Activated naive CD4-positive, alpha-beta T cell treated with Interleukin-2 at 50 U/mL for 16 hours (primary cell): ENCODE measurements at places on chromosomes 1 and 21.

DNA sequence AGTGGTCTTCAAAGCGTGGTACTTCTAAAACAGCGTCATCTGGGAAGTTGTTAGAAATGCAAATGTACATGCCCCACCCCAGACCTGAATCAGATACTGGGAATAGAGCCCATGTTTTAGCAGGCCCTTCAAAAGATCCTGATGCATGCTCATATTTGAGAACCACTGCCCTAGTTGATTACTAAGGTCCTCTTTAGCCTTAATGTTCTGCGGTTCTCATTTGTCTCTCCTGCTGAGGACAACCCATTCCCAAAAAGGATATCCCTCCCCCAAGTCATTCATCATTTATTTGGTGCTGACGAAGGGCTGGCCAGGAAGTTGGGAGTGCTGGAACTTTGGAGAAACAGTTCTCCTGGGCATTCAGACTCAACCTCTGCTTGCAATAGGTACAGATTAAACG is 92.4 kb upstream of the RALGPS2 start:
- no peak for DNase-seq

- no peak for DNase-seq
Observed at GRCh38 chr1:115237023-115237422, 101.0 kb downstream of the NGF start.

DNA sequence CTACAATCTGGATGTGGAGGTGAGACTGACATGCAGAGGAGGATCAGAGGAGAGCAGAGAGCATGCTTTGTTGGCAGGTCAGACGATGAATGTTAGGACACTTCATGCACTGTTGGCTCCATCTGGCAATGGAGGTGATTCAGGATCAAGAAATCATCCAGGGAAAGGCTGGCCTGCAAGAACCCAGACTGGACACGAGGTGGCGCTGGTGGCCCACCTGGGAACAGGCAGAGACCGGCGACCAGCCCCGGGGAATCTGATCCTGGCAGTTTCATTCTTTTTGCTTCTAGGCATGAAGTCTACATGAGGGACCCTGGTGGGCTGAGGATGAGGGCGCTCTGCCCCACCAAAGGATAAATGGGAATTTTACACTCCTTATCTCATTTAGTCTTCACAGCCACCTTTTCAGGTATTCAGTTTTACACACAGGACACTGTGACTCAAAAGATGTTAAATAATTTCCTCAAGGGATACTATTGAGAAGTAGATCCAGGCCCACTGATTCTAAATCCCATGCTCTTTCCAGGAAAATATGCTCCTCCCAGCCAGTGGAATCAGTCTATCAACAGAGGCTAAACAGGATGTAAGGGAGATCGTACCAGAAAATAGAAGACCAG is 26.2 kb upstream of the SCMH1 start:
- peak; percentile 67 for DNase-seq

DNA sequence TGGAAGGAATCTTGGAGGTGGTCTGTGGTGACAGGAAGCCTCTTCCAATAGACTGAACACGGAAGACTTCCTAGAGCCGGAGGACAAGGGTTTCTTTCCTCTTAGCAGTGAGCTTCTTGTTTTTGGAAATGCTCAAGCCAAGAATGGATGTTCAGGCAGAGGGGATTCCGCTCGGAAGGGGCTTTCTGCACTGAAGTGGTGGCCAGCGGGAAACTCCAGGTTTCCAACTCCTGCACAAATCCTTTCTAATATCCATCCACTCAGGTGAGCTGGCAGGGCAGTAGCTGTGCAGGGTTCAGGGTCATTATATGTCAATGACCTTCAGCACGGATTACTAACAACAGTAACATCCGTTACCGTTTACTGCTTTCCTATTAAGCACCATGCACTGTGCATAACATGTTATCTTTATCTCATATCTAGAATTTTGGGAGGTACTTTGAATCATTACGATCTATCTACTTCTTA is 573 bp upstream of the CPT2 start:
- no peak for DNase-seq

GRCh38 chr1:38274974-38275373 is 228.4 kb upstream of the POU3F1 start:
- no peak for DNase-seq

DNA sequence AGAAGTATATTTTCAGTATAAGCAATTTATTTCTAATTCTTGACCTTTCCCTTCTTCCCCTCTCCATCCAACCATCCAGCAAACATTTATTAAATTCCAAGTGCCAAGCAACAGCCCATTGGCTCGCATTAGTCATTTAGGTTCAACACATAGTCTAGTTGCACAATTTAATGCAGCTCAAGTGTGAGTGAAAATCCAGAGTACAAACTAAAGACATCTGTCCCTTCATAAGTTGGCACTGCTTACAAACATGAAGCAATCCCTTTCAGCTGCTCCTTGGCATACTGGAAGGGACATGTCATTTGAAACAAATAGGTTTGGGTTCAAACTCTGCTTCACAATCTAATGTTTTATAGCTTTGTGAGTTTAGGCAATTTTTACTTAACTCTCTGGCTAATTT is 10.7 kb downstream of the CASQ2 start:
- DNase-seq = no peak

- DNase-seq = no peak
Observed at GRCh38 chr1:153251562-153251961, 7.9 kb upstream of the LORICRIN start.

DNA sequence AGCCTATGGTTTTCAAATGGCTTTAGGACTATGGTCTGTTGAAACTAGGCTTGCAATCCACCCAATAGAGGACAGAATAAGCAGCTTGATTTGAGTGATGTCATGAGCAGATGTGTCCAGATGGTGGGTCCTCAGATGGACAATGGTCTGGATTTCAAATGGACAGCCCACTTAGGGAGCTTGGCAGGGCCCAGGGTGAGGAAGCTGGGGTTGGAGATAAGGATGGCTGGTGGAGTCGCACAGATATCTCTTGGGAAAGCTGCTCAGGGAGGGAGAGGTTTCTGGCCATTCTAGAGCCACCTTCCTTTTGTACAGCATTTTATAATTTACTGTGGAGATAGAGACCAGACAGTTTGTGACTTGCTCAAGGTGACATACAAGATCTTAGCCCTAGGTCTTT is 55.0 kb downstream of the NFASC start:
- DNase-seq = no peak

DNA sequence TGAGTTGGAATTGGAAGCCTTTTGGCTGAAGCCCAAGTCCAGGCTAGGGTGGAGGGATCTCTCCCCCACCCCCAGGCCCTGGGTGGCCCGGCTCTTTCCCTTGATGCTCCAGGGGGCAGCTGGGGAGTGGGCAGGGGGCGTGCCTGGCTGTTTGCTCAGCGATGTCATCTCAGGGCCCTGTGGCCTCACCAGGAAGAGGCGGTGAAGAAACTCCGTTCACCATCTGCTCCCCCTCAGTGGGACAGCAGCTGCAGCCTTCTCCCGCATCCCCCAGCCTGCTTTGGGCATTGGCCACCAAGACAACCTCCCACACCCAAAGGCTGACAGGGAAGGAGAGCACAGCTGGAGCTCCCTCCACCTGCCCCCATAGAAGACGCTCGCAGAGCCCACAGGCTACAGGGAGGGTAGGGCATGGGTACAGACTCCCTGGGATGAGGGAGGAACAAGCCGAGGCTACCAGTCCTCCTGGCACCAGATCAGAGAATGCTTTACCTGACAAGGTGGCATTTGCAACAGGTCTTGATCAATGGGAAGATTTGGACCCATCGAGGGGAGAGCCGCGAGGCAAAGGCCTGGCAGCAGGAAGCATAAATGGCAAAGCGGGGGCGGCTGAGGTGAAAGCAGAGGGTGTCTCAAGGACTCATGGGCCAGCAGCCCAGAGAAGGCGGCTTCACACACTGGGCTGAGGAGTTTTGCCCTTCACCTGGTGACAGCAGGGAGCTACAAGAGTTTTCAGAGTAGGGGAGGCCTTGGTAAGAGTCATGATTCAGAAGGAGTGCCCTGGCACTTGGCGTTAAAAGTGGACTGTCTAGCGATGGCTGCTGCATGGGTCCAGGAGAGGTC is 6.5 kb upstream of the GUCA2A start:
- no peak for DNase-seq

- DNase-seq = peak; percentile 84
Observed at GRCh38 chr1:84781946-84782771, 91.9 kb upstream of the SSX2IP start.

GRCh38 chr1:30171537-30172298 is 551.7 kb downstream of the MATN1 start:
- no peak for DNase-seq

DNA sequence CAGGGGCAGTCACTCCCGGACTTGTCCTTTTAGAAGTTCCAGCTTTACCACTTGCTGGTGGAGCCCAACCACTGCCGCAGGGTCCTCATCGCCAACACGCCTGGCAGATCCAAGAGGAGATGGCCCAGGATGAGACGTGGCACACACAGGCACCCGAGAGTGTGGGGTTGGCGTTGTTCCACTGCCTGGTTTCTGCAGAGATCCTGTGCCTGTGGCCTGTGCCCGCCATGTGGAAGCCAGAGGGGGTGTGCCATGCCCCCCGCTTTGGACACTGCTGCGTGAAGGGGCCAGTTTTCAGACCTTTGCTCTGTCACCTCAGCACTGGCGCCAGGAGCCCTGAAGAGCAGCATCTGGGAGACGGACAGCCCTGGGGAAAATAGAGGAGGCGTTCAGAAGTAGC is 10.8 kb downstream of the CD46 start:
- DNase-seq = no peak

DNA sequence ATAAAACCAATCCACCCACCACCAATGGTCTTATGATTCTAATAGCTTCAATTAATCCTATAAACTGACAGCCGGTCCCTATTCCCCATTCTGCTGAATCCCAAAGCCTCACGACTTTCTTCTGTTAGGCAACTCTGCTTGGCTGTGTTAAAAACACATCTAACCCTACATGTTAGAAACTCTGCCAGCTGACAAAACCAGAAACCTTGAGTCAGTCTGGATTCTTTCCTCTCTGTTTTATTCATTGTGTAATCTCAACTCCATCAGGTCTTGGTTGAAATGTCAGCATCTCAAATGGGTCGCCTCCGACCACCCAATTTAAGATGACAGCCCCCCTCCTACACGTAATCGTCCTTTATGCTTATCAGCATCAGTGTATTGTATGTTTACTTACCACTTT is 312.1 kb downstream of the DISC1 start:
- DNase-seq = no peak

DNA sequence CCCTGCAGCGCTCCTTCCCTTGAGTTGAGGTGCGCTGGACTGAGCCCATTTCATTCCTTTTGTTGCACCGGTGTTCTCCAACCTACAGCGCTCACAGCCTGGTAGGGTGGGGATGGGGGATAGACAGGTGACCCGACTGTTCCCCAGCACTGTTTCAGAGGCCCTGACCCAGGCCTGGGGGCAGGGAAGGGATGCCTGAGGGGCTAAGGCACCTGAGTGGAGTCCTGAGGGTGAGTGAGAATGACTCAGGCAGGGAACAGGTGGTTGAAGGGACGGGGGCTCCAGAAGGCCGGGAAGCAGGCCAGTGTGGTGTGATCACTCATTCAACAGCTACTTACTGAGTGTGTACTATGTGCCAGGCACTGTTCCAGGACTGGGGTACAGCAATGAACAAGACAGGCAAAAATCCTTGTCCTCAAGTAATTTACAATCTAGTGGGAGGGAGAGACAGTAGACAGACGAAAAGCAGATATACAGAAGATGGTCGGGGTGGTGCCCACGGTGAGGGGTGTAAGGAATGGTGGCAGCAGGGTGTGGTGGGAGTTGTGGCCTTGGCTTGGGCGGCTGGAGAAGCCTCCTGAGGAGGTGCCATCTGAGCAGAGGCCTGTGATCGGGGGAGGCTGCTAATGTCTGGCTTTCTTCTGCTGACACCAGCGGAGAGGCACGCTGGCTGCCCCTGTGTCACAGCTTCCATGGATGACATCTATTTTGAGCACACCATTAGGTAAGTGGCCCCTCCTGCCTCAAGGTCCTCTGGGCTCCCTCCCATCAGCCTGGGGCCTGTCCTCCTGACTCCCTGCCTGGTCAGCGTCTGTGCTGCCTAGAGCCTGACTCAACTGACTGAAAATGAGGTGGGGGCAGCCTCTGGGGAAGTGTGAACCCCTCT is 37.4 kb downstream of the ACOT11 start:
- DNase-seq = no peak

- no peak for DNase-seq
Observed at GRCh38 chr21:36692114-36692834, 6.6 kb upstream of the SIM2 start.

DNA sequence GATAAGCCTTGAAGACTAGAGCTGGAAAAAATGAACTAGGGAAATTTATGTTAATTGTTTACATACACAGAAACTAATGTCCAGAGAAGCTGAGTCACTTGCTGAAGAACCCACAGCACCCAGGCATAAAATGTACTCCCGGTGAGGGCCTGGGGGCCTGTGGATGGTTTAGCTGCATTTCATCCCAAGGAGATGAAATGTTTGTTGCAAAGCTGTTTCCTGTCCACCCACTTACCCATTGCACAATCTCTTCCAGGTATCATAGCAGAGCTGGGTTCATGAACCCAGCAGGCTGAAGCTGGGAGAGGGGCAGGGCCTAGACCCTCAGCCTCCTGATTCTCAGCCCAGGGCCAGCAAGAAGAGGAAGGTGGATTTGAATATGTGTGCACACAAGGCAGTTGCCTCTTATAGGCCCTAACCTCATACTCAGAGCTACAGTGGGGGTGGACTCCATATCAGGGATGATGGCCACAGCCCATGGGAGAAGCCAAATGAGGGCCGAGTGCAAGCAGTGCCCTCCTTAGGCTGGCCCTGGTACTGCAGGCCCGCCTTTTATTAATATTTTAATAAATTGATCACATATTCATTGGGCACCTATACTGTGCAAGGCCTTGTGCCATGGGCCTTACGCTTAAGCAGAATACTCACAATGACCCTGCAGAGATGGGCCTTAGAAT is 110.8 kb downstream of the LACTBL1 start:
- DNase-seq = no peak
